ENCODE measurements at places on chromosomes 2 and 18. TPM values are rescaled to one million over a fixed set of nuclear protein-coding genes. Genes with fewer than 3 reads are reported as not detected.
A peak's percentile ranks its signal among the peaks of the same experiment; 100 is the strongest.

GRCh38 chr2:181573140-181573736 is 83.7 kb downstream of the CERKL start:
- H3K27ac ChIP-seq: no peak overlapping the region
- no peak for DNase-seq

GRCh38 chr2:108921096-108922030 is 67.7 kb downstream of the EDAR start:
- no peak overlapping the region for H3K27ac ChIP-seq
- no peak overlapping the region for H3K4me3 ChIP-seq
- H3K4me1 ChIP-seq: peaks cover 12% of the 10 kb centered on the region
- no peak for DNase-seq

The SIX3 gene
- polyA plus RNA-seq: not detected

DNA sequence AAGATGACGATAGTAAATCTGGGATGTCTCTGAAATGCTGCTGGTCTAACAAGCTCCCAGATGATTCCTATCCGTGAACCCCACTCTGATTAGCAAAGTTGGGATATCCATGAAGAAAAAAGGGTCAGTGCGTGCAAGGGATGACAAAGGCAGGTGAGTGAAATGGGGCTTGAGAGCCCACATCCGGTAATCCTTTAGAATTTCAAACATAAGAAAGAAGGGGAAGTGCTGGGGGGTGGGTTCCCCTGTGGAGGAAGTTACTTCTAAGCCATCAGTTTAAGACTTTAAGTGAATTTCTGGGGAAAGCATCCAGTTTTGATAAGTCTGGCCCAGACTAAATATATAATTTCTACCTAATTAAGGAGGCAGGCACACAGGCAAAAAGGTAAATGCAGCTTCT is 209.5 kb downstream of the DPP10 start:
- H3K4me3 ChIP-seq: no peak overlapping the region
- peaks cover 7% of the 10 kb centered on the region for H3K4me1 ChIP-seq
- no peak overlapping the region for H3K27ac ChIP-seq
- no peaks in the 10 kb centered on the region for H3K36me3 ChIP-seq
- DNase-seq: no peak

The KLHL30 gene
- polyA plus RNA-seq: not detected

The IMPACT gene
- polyA plus RNA-seq: 17.5 TPM

DNA sequence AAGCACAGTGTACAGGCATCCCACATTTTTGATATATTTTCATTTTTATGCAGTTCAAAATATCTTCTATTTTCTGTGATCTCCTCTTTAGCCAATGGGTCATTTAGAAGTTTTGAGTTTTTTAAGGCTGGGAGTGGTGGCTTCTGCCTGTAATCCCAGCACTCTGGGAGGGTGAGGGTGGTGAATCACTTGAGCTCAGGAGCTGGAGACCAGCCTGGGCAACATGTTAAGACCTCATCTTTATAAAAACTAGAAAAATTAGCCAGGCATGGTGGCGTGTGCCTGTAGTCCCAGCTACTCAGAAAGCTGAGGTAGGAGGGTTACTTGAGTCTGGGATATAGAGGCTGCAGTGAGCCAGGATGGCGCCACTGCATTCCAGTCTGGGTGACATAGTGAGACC is 17.8 kb downstream of the UBR3 start:
- no peak for DNase-seq
- H3K36me3 ChIP-seq: no peaks in the 10 kb centered on the region
- no peaks in the 10 kb centered on the region for H3K27me3 ChIP-seq
- H3K4me3 ChIP-seq: no peak overlapping the region

The ACAA2 gene
- polyA plus RNA-seq: 74.3 TPM

DNA sequence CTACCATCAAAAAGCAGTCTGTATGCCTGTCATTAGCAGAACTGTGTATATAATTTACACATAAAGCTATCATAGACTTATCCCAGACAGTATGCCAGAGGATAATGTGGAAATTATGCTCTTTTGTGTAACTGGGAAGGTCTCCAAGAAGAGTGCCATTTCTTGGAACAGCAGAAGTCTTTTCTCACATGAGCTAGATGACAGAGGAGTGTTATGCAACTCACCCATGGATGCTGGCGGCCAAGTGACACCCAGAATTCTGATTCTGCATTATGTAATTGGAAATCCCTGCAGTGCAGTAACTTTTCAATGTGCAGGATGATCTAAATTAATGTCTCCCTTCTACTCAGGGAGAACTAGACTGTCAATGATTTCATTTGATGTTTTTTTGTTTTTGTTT is 160.0 kb downstream of the UBE2E3 start:
- peak overlapping the region; percentile 95 for H3K27ac ChIP-seq
- peaks cover 70% of the 10 kb centered on the region for H3K4me1 ChIP-seq
- H3K36me3 ChIP-seq: peaks cover 3% of the 10 kb centered on the region
- no peak for DNase-seq
- H3K27me3 ChIP-seq: no peaks in the 10 kb centered on the region

The SLC4A5 gene
- polyA plus RNA-seq: 0.46 TPM

DNA sequence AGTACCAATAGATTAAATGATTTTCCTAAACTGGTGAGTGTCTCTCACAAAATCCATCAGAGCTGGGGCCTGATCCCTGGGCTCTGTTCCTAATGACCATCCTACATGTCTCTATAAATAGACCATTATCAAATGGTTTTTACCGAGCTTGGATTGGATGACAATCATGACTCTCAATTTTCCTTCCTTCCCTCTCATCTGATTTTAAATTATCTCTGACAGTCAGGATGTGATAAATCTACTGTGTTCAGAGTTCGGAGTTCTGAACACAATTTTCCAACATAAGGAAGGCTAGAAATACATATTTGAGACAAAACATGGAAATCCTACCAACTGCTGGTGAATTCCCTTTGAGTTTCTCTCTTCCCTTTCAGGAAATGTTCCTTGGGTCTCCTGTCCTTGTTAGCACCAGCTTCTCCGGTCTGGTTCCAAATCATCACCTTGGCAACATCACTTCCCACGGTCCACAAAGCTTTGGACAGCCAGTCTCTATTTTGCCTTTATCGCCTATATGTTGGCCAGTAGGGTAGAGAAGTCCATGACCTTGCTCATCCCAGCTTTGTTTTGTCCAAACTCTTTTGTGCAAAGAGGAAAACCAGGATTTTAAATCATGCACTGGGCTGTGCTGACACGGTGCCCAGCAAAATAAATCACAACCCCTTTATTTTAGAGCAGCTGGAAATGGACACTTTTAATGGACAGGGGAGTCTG is 139.6 kb upstream of the ITGA6 start:
- no peak overlapping the region for H3K27ac ChIP-seq
- H3K4me1 ChIP-seq: peaks cover 14% of the 10 kb centered on the region
- no peaks in the 10 kb centered on the region for H3K36me3 ChIP-seq

- no peak overlapping the region for H3K4me3 ChIP-seq
- no peaks in the 10 kb centered on the region for H3K27me3 ChIP-seq
- DNase-seq: no peak
- no peak overlapping the region for H3K27ac ChIP-seq
- H3K36me3 ChIP-seq: peaks cover 41% of the 10 kb centered on the region
Observed at GRCh38 chr2:237097326-237097910, 11.7 kb downstream of the COPS8 start.

The MAL gene
- polyA plus RNA-seq: 284 TPM

DNA sequence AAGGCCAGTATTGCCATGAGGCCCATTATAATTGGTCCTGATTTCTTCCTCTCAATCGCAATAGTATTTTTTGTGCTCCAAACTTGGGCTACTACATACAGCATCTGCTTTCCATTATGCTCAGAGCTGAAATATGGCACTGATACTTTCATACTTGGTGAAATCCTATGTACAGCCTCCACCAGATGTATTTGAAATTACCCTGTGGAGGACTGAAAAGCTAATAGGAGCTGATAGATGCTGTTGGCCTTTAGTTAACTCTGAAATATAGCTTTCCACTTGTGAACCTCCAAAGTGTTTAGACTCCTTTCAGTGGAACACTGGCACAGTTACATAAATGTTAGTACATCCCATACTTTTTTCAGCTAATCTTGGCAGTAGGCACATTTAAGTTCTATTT is 205.7 kb downstream of the NEDD4L start:
- no peak overlapping the region for H3K27ac ChIP-seq
- no peak overlapping the region for H3K4me3 ChIP-seq
- peaks cover 1% of the 10 kb centered on the region for H3K36me3 ChIP-seq
- no peak for DNase-seq

The MAP3K19 gene
- not detected for polyA plus RNA-seq

DNA sequence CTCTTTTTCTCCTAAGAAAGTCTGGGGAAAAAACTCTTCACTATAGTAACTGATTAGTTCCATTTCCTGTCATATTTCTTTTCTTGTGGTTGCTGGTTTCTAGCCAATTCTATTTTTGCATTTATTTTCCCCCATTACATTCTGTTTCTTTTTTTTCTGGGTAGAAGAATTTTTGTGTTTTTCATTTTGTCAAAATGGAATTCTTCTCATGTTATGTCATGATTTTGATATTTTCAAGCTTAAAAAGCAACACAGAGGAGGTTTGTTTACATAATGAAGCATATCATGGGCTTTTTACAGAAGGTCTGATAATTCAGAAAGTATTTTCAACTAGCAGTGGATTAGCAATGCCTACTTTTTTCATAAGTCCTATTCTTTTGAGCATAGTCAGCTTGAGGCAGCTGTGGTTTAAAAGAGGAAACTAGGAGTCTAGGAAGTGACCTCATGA is 102.0 kb downstream of the MAP2 start:
- peak overlapping the region; percentile 46 for H3K4me3 ChIP-seq
- H3K27ac ChIP-seq: no peak overlapping the region
- H3K4me1 ChIP-seq: peaks cover 19% of the 10 kb centered on the region
- DNase-seq: no peak
- H3K27me3 ChIP-seq: no peaks in the 10 kb centered on the region

GRCh38 chr2:18625563-18625962 is 36.2 kb upstream of the NT5C1B start:
- no peaks in the 10 kb centered on the region for H3K27me3 ChIP-seq
- peaks cover 1% of the 10 kb centered on the region for H3K4me1 ChIP-seq
- DNase-seq: no peak
- peaks cover 9% of the 10 kb centered on the region for H3K36me3 ChIP-seq
- no peak overlapping the region for H3K27ac ChIP-seq

DNA sequence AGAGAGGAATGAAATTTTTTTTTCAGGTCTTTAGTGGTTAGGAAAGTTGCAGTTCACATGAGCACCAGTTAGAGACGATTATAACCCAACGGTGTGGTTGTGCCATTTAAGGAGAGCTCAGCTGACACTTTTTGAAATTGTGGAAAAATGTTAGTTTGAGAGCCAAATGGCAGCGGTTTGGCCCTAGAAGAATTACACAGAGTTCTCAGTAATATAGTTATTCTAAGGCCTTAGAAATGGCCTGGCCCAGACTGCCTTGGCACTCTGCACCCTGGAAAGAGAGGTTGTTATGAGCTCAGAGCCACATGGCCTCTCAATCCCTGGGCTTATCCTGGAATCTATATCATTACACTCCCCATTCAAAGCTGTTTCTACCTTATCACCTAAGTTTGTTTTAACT is 117.4 kb downstream of the RHBDD1 start:
- DNase-seq: no peak
- peak overlapping the region; percentile 68 for H3K27ac ChIP-seq
- H3K36me3 ChIP-seq: peaks cover 32% of the 10 kb centered on the region
- H3K27me3 ChIP-seq: no peaks in the 10 kb centered on the region

The DOK6 gene
- 0.02 TPM for polyA plus RNA-seq

The LCT gene
- not detected for polyA plus RNA-seq

- no peak overlapping the region for H3K27ac ChIP-seq
- peak overlapping the region; percentile 86 for H3K4me3 ChIP-seq
- no peak for DNase-seq
- peaks cover 5% of the 10 kb centered on the region for H3K36me3 ChIP-seq
- H3K4me1 ChIP-seq: peaks cover 49% of the 10 kb centered on the region
- peaks cover 35% of the 10 kb centered on the region for H3K27me3 ChIP-seq
Observed at GRCh38 chr2:60552078-60552850, 1.2 kb downstream of the BCL11A start.

- H3K27me3 ChIP-seq: no peaks in the 10 kb centered on the region
- DNase-seq: no peak
- no peaks in the 10 kb centered on the region for H3K36me3 ChIP-seq
- H3K4me3 ChIP-seq: no peak overlapping the region
- peaks cover 45% of the 10 kb centered on the region for H3K4me1 ChIP-seq
Observed at GRCh38 chr2:160471950-160472349, 21.7 kb downstream of the RBMS1 start.

DNA sequence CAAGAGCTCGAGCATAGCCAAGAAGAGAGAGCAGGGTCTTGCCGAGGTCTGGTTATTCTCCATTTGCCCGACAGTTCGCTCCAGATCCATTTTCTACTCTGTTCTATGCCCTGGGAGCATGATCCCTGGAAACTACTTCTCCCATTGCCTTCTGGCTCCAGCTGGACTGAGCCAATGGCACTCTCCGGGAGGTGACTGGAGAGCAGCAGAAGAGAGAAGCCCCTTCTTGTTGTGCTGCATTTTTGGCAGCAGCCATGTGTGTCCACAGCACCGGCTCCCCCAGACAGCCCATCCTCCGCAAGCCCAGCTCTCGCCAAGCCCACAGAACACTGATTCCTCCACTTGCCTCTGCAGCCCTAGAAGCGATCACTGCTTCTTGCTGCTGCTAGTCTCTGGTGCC is 345.5 kb downstream of the TNS1 start:
- H3K36me3 ChIP-seq: no peaks in the 10 kb centered on the region
- DNase-seq: no peak
- H3K4me3 ChIP-seq: no peak overlapping the region
- peaks cover 13% of the 10 kb centered on the region for H3K4me1 ChIP-seq
- no peak overlapping the region for H3K27ac ChIP-seq

DNA sequence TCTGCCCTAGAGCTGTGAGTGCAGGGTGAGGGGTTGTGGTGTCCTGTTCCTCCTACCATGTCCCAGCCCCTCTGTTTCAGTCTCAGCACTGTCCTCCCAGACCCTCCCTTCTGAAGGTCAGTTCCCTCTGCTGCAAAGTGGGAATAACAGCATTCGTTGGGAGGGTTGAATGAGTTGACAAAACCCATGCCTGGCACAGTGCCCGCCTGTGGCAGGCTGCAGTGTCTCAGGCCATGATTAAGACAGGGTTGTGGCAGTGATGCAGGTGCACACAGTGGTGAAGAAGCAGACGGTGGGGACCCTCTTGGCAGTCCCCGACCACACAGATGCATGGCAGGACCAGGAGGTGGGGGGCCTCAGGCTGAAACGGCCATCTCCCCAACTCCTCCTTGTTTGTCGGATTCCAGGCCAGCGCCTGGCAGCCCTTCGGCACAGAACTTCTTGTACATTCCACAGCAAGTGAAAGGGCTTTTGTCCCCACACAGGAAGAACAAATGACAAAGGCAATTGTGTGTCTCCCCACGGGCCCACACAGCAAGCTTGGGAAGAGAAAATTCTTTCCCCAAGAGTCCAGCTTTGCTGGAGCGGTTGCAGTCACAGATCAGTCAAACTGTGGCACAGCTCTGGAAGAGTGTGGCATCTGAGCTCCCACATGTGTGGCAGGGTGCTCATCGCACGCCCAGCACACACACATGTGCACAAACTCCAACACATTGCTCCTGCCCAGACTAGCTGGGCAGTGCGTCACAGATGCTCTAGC is 92.0 kb upstream of the MSH2 start:
- no peaks in the 10 kb centered on the region for H3K36me3 ChIP-seq
- H3K4me1 ChIP-seq: peaks cover 1% of the 10 kb centered on the region
- no peak for DNase-seq
- H3K27ac ChIP-seq: no peak overlapping the region
- no peak overlapping the region for H3K4me3 ChIP-seq
- peaks cover 9% of the 10 kb centered on the region for H3K27me3 ChIP-seq

Data from naive thymus-derived CD8-positive, alpha-beta T cell (primary cell).